ENCODE measurements at places on chromosomes 1 and 21.

DNA sequence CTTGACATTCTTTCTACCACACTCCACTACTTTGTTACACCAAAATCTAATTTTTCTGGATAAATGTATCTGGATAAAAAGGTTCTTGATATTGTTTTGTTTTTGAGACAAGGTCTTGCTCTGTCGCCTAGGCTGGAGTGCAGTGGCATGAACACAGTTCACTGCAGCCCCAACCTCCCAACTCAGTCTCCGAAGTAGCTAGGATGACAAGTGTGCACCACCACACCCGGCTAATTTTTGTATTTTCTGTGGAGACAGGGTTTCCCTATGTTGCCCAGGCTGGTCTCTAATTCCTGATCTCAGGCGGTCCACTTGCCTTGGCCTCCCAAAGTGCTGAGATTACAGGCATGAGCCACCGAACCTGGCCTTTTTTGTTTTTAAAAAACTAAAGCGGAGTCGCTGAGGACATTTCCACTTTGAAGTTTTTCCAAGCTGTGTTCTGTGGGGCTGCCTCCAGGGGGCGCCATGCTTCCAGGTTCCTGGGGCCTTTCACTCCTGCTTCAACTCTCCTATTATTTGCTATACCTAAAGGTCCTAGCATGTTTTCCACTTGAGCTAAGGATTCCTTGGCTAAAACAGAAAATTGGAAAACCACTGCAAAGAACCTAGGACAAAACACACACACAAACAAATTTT lies 14.1 kb upstream of the NCMAP start:
- no peak for DNase-seq

GRCh38 chr1:26281091-26281958 lies 1.4 kb downstream of the SH3BGRL3 start:
- no peak for DNase-seq

DNA sequence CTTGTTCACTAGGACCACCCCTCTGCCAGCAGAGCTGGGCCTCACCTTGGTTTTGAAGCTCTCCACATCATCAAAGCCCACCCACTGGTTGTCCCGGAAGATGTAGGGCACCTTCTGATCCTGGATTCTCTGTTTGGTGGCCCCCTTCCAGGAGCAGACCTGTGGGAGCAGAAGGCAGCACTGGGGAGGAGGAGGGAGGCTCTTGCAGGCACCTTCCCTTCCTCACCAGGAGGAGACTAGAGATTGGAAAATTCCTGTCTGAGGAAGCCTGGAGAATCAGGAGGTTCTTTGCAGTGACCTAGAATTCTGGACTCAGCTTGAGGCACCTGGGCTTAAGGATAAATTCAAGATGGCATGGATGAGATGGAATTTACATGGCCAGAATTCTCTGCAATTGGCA lies 10.3 kb downstream of the CHIT1 start:
- no peak for DNase-seq

DNA sequence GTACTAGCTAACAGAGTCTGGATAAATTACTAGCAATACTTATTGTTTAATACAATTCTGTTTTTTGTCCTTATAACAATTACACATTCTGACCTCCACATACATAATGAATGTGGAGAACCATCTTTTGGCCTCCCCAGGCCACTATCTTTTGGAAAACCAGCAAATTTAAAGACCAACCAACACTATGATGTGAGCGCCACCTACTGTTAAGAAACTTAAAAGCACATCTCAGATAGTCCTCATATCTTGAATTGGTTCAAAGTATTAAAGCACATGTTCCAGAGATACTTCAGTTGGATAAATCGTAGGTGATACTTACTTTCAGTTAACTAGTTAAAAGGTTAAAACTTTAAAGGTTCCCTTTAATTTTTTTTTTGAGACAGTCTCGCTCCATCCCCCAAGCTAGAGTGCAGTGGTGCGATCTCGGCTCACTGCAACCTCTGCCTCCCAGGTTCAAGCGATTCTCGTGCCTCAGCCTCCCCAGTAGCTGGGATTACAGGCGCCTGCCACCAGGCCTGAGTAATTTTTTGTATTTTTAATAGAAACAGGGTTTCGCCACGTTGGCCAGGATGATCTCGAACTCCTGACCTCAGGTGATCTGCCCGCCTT lies 29.3 kb upstream of the USP1 start:
- peak; percentile 41 for DNase-seq

GRCh38 chr1:178262120-178262500 lies 168.2 kb downstream of the RASAL2 start:
- DNase-seq, result no peak

GRCh38 chr1:98210064-98210463 lies 289.2 kb upstream of the DPYD start:
- no peak for DNase-seq

DNA sequence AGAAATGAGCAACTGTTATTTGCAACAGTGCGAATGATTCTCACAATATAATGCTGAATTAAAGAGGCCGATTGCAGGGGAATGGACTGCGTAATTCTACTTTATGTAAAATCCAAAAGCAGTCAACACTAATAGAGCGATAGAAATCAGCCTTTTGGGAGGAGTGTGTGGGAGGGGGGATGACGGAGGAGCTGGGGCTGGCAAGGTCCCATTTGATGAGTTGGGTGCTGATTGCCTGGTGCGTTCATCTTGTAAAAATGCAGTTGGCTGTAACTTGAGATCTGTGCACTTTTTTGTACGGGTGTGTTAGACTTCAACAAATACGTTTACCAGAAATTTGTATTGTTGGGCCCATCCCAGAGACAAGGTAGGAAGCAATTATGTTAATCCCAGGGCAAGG lies 20.7 kb downstream of the TNFRSF8 start:
- no peak for DNase-seq

DNA sequence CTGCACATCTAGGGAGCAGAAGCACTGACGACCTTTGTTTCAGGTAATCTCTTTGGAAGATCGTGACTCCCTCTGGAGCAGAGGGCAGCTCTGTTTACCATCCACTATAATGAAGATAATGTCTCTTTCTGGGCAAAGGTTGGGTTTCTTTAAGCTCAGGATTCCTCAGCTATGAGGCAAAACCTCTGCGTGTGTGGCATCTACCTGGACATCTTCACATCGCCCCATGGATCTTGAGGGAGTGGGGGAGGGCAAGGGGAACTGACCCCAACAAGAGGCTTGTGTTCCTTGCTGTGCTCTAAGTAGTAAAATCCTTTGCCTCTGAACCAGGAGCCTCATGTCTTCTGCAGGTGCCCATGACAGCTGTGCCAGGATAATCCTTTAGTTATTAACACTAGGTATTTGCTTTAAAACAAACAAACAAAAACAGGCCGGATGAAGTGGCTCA lies 19.6 kb downstream of the SPATA45 start:
- DNase-seq, result no peak

DNA sequence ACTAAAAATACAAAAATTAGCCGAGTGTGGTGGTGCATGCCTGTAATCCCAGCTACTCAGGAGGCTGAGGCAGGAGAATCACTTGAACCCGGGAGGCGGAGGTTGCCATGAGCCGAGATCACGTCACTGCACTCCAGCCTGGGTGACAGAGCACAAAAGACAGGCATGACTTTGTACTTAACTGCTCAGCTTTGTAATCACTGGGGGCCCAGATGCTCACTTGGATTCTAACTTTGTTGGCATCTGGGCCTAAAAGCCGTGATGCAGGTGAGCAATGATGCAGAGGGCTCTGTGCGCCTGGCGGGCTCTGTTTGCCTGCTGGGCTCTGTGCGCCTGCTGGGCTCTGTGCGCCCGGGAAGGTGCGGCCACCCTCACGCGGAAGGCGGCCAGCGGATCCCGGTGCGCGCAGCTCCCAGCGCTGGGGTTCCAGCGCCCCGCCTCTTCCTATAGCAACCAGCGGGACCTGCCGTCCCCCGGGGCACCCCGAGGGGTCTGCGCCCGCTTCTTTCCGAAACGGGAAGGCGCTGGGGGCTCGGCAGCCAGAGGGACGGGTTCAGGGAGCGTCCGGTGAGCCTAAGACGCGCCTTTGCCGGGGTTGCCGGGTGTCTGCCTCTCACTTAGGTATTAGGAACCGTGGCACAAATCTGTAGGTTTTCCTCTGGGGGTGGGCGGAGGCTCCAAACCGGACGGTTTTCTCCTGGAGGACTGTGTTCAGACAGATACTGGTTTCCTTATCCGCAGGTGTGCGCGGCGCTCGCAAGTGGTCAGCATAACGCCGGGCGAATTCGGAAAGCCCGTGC lies 31.7 kb downstream of the PRMT2 start:
- DNase-seq, result no peak

- no peak for DNase-seq
These were observed 57.0 kb downstream of the ITSN1 start for GRCh38 chr21:33699277-33699676.

DNA sequence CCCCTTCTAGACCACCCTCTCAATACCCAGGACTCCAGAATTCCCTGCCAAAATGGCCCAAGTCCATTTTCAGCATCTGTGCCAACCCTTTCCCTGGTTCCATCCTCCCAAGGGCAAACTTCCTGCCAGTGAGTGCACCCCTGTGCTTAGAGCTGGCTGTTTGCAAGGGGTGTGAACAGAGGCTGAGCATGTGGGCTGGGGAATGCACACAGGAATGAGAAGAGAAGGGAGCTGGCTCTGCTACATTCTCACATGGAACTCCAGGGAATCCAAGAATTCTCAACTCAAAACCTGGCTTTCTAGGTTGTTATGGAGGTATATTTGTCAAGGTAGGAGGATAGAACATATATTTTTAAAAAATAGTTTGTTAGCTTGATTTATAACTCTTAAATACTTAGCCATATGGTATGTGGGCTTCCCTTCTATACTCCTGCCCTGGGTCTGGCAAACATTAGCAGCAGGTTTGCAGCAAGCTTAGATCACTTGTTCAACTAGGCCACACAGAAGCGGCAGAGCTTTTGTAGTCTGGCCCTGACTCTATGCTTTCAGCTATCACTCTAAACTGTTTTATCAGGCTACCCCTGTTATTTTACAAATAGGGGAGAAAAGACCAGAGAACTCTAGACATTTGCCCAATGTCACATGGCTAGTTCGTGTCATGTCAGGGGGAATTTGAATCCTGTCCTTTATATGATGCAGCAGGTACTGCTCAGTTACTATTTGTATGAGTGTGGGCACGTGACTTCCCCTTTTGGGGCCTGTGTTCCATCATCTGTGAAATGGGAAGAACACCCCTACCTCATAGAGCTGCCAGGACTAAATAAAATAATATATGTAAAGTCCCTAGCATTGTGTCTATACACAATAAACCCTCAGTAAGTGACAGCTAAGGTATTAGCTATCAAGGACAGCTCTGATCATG lies 8.1 kb upstream of the STMN1 start:
- no peak for DNase-seq

- no peak for DNase-seq
These were observed 80.5 kb upstream of the VAV3 start for GRCh38 chr1:108045460-108045859.

GRCh38 chr1:174158767-174159251 lies 511 bp upstream of the RABGAP1L start:
- DNase-seq, result no peak

DNA sequence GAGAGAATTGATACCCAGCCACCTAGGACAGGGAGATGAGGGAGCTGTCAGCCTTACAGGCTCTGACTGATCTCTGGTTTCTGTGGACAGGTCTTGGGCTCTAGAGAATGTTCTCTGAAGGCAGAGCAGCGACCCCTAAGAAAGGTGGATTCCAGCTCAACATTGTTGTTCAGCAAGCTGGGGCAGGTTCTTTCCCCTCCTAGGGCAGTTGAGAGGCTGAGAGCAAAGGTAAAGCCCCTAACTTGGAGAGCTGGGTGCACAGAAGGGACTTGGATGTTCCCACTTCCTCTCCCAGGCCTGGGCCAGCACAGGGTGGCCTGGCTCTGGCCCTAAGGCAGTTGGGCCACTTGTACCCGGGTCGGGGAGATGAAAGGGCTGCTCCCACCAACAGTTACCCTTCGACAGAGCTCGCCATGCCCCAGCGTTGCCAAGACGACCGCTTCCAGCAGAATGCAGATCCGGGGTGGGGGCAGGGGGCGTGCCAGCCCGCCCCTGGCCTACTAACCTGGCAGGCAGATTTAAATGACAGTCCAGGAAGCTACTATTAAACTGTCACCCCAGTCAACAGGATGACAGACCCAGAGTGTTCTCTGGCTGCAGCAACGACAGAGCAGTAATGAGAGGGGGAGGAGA lies 31.6 kb downstream of the LRP8 start:
- DNase-seq, result no peak

DNA sequence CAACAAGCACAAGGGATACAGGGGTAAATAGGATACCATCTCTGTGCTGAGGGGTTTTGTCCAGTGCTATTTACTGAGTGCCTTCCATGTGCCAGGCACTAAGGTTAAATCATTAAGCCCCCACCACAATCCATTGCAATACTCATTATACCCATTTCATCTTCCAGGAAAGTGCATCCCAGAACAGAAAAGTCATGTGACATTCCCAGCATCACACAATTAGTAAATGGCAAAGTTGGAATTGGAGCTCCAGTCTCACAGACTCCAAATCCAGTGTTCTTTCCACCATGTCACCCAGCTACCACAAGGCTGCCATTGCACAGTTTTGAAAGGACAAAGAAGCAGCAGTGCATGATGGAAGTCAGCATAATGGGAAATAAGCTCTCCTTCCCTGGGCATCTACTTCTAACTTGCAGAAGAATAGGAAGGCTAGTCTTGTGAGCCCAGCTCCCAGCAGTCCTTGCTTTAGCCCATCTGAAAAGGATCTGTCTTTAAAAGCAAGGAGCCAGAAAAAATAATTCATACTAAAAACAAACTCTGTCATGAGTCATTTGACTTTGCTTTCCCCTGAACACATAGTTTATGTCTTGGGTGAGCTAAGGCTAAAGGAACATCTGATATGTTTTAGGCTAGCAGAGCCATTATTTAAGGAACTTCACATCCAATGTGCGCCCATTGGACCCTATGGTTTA lies 111.4 kb upstream of the HOOK1 start:
- DNase-seq, result no peak

DNA sequence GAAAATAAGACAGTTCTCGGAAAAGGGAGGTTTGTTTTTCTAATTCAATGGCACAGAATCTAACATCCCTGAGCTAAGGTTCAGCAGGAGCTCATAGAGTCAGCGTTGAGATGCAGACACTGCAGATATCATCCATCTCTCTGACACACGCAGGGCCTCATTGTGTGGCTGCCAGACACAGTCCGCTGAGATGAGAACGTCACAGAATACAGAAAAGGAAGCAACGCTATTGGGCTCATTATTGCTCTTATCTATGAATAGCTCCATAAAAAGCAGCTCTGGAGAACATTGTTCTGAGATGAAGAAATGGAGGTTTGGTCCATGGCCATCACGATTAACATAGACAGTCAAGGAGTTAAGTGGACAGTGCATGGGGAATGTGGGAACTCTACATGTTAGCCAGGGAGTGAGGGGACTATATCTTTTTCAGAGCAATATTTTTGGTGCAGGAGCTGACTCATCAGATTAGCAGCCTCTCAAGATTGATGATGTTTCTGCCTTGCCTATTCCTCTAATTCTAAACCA lies 771.6 kb upstream of the CXADR start:
- no peak for DNase-seq
